Activated CD4-positive, alpha-beta T cell treated with anti-CD3 and anti-CD28 coated beads for 1 hour (primary cell): ENCODE measurements at places on chromosomes 5 and 9.

DNA sequence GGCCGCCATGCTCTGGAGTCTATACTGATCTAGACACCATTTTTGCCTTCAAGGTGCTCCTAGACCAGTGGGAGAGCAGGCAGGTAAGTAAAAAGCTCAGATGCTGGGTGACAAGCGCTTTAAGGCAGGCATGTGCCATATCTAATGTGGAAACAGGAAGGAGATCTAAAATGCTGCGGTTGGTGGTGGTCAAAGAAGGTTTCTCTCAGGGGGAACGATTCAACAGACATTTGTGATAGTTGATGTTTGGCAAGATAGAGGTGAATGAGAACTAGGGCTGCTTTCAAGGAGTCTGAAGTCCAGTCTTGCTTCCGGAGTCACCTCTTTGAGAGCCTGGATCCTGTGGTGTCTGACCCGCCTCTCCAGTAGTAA is 146.2 kb upstream of the KLF4 start:
- DNase-seq = no peak

- no peak for DNase-seq
These were observed 62.9 kb downstream of the SLC28A3 start for GRCh38 chr9:84277646-84278045.

DNA sequence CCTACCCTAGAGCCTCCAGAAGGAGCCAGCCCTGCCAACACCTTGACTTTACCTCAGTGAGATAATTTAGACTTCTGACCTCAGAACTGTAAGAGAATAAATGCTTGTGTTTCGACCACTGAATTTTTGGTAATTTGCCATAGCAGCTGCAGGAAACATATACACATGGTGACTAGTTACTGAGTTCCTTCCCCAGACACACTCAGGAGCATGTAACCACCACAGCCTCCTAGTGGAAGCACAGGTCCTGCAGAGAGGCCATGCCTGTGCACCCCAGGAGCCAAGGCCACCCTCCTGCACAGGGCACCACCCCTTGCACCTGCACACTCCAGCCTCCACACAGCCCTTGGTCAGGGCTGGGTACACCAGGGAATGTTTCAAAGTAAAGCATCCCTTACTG is 7.6 kb upstream of the CAMSAP1 start:
- no peak for DNase-seq

- no peak for DNase-seq
These were observed 407.0 kb upstream of the GRAMD2B start for GRCh38 chr5:126016256-126016655.

GRCh38 chr5:93884254-93884653 is 142.9 kb upstream of the POU5F2 start:
- no peak for DNase-seq

DNA sequence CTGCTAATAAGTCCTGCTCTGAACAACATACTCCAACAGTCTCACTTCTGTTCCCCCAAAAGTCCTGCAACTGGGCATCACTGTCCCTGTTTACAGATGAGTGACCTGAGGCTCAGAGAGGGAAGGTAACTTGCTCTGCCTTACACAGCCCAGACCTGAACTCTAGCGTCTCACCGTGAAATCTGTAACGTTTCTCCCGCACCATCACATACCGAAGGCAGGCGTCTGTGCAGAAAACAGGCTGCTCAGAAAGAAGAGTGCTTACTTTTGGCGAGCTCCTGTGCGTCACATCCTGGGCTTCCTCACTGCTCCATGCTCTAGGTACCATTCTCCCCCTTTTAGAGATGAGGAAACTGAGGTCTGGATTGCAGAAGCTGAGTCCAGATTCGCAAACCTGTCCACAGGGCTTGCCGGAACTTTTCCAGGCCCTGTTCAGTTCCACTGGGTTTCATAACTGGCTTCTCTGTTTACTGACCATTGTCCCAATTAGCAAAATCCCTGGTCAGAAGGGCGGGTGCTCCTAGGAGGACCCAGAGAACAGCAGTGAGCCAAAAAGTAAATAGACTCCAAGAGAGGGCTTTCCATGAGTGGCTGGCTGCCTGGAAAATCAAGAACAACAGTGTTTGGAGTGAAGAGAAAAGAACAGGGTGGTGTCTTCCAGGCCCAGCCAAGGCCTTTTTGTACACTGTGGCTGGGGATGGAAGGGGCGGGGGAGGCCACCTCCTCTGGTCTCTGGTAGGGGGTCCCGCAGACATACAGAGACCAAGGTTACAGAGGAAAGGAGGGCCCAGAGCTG is 27.1 kb downstream of the GSN start:
- DNase-seq = no peak

DNA sequence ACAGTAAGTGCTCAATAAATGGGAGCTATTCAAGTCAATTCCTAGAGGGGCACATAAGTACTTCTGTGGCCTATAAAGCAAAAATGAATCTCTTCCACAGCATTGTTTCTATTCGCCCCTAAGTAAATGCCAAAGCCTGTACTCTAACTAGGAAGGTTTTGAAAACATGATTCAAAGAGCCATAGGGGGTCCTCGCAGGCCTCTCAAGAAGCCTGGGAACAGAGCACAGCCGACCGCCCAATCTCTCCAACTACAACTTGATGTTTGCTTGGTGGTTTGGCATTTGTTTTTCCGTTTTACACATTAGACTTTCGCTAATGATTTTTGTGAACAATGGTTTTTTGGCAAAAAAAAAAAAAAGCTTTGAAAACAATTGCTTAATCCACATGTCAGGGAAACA is 19.4 kb downstream of the EFNA5 start:
- DNase-seq = no peak

GRCh38 chr5:60959156-60959555 is 14.2 kb downstream of the NDUFAF2 start:
- DNase-seq = no peak

DNA sequence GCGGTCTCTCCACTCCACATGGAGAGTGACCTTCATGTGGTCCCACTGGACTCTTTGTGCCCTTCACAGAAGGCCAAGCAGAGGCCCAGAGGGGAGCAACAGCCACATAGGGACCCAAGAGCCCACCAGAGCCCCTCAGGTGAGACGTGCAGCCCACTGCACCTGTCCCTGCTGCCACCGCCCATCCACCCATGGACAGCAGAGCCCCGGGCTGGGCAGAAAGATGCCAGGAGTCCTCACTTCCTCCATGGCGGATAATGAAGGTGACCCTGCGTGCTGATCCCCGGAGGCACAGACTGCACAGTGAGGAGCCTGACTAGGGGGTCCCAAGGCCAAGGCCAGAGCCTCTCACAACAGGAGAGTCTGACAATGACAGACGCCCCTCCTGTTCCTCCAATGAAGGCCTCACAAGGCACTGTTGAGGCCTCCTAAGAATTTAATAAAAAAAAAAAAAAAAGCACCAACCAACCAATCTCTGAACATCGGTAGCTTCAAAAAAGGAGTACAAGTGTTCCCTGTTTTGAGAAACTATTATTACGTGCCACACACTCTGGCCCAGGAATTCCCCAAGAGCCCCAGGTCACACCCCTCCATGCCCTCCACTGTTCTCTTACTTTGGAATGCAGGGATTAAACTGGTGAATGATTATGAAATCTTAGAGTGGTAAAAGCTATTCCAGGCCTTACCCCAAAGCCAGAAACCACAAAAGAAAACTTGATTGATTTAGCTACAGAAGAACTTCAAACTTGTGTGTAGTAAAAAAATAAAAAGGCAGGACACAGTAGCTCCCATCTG is 2.8 kb upstream of the PPP1R26 start:
- DNase-seq = no peak

- no peak for DNase-seq
These were observed 56.9 kb upstream of the VCAN start for GRCh38 chr5:83414601-83415000.

DNA sequence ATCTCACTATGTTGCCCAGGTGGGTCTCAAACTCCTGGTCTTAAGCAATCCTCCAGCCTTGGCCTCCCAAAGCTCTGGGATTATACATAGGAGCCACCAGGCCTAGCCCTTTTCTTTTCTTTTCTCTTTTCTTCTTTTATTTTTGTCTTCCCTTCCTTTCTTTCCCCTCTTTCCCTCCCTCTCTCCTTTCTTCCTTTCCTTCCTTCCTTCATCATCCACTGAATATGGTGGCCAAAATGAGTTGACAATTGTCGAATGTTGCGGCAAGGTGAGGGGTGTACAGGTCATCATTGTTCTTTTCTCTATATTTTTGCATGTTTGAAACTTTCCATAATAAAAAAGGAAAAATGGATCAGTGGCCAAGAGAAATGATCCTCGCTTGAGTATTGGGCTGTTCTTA is 32.1 kb upstream of the BASP1 start:
- DNase-seq = no peak

DNA sequence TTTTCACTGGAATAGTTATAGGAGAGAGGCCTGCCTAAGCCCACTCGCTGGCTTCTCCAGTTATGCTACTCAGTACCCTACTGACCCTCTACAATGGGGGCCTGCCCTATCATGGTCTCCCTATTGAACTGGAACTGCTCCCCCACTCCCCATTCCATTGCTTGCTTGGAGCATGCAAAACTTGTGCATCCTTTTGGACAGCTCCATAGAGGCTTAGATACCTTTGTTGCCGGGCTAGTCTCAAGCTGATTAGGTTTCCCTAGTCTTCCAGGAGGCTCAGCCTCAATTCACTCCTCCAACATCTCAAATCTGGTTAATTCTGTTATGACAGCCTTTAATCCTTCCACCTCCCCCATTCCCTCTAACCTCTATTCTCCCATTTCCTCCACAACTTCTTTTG is 39.9 kb downstream of the KIF24 start:
- DNase-seq = no peak

GRCh38 chr5:68557162-68557936 is 341.8 kb downstream of the PIK3R1 start:
- DNase-seq = no peak

- DNase-seq = no peak
These were observed 72.5 kb downstream of the MACROH2A1 start for GRCh38 chr5:135326296-135327254.

GRCh38 chr9:118575341-118576070 is 793.7 kb downstream of the BRINP1 start:
- no peak for DNase-seq

DNA sequence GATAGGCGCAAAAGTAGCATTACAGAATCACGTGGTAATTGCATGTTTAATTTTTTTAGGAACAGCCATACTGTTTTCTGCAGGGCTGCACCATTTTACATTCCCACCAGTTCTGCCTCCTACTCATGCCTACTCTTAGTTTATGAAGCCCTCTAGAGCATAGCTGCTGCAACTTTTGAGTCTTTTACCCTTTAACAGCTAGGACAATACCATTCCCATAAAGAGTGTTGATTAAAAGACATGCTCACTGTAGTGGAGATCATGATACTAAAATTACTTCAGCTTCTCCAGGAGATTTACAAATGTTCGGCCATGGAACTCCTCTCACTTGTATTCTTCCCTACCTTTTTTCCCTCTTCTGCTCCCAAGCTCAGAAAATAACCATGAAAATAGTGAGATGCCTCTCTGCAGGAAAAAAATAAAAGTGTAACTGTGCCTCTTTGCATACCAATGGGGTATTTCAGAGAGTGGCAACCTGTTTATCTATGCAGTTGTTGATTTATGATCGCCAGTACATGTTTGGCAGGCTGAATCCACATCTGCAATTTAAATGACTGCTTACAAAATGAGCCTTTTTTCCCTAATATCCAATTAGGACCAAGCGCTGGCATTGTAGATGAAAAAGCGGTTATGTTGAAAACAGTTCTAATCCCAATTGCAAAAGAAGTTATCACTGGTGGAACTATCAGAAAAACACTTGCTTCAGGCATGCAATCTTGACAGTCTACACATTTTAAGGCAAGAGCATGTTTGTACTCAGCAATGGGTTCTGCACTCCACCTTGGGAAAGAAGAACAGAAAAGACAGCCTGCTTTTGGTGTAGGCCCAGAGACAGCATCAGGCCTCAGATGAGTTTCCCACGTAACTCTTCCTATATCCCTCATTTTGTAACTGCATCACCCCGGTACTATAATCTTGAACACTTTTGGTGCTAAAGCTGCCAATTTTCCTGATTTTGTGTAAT is 131.1 kb downstream of the ADAMTSL1 start:
- DNase-seq = no peak

GRCh38 chr5:35294976-35295375 is 64.7 kb upstream of the PRLR start:
- DNase-seq = no peak

- no peak for DNase-seq
These were observed at the start of gene PCDHA7 for GRCh38 chr5:140833993-140834392. PCDHA7 (plus strand) TSS chr5:140834269; CDS start chr5:140834384, 115 bp downstream.

DNA sequence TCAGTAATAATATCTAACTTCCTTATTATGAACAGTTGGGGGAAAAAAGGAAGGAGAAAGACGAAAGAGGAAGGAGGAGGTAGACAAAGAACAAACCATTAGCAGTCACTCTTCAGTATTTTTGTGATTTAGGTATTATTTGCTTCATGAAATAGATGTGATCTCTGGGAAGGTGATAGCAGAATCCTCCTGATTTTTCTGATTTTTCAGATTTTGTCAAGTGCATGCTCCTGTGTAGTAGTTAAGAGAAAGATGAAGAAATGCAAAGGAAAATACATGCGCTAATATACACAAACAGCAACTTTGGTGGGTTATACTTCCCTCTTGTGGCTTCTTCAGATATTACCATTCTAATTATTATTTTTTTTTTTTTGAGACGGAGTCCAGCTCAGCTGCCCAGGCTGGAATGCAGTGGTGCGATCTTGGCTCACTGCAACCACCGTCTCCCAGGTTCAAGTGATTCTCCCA is 31.6 kb downstream of the LMNB1 start:
- DNase-seq = no peak

GRCh38 chr9:124661271-124661670 is 109.8 kb downstream of the NR6A1 start:
- DNase-seq = no peak
